Lower lobe of right lung (tissue), 2 donors: ENCODE measurements at places on chromosomes 3 and 15.
A peak's percentile ranks its signal among the peaks of the same experiment; 100 is the strongest.

DNA sequence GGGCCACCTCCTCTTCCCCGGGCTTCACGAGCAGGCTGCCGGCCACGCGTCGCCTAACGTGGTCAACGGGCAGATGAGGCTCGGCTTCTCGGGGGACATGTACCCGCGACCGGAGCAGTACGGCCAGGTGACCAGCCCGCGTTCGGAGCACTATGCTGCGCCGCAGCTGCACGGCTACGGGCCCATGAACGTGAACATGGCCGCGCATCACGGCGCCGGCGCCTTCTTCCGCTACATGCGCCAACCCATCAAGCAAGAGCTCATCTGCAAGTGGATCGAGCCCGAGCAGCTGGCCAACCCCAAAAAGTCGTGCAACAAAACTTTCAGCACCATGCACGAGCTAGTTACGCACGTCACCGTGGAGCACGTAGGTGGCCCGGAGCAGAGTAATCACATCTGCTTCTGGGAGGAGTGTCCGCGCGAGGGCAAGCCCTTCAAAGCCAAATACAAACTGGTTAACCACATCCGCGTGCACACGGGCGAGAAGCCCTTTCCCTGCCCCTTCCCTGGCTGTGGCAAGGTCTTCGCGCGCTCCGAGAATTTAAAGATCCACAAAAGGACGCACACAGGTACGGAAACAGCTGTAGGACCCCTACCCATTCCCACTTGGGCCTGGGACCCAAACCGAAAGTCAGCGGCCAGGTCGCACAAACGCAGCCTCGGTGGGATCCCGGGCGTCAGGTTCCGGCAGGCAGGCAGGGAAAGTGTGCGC is 1.5 kb downstream of the ZIC1 start:
- no peak for DNase-seq
- no peaks in the 10 kb centered on the region for H3K36me3 ChIP-seq
- H3K4me3 ChIP-seq = peak overlapping the region; percentile 39
- H3K4me1 ChIP-seq = peaks cover 33% of the 10 kb centered on the region

- H3K27me3 ChIP-seq = no peaks in the 10 kb centered on the region
- H3K27ac ChIP-seq = no peak overlapping the region
- no peak overlapping the region for H3K4me3 ChIP-seq
- H3K36me3 ChIP-seq = no peaks in the 10 kb centered on the region
These were observed 136.7 kb downstream of the SMAD6 start for GRCh38 chr15:66838671-66839239.

DNA sequence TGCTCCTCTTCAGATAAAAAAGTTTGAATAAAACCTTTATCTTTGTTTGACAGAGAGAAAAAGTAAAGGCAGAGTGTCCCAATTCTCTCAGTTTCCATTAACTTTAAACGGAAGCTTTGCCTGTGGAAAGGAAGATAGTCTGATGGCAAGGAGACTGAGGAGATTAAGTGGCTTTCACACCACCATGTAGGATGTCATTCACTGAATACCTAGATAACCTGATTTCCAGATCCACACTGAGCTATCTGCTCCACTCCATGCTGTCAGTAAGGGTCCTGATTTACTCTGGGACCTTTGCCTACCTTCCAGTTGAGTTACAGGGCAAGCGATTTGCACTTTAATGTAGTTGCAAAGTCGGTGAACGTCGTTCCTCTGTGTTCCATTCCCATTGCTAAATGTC is 233.4 kb upstream of the TBL1XR1 start:
- no peak for DNase-seq
- H3K27ac ChIP-seq = no peak overlapping the region
- H3K4me3 ChIP-seq = no peak overlapping the region
- H3K27me3 ChIP-seq = no peaks in the 10 kb centered on the region

DNA sequence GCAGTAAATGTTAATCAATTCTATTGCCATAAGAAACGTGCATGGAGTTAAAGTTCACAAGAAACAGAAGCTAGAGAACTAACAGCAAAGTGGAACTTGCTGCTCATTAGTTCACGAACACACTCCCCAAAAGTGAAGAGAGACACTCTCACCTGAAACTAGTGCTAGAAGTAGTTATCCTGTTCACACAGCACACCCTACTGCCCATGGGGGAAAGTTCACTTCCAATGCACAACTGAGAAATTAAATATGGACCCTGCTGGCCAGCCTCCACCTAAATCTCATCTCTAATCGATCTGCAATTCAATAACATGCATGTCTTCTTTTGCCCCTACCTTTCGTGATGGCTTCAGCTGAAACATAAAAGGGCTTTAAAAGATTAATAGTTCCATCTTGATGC is 39.4 kb upstream of the FRMD4B start:
- H3K4me1 ChIP-seq = peaks cover 21% of the 10 kb centered on the region
- DNase-seq = no peak
- H3K4me3 ChIP-seq = no peak overlapping the region

DNA sequence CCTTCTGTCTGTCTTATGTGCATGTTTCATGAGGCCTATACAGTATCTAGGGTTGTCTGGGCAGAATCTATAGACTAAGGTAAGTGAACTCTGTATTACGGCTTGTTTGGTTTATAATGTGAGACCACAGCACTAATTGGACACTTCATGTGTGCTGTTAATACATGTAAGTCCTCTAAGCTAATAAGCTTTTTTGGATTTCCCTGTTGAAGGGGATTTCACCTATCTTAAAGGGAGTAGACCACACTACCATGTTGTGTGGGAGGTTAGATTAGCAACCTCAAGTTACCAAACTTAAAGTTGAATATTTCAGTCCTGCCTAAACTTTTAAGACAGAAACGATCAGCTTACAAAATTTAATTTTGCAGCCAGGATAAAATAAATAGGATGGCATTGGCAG is 189.8 kb upstream of the GOLIM4 start:
- H3K4me1 ChIP-seq = no peaks in the 10 kb centered on the region
- no peak for DNase-seq
- H3K36me3 ChIP-seq = no peaks in the 10 kb centered on the region
- no peak overlapping the region for H3K4me3 ChIP-seq
- H3K27ac ChIP-seq = no peak overlapping the region

- H3K36me3 ChIP-seq = no peaks in the 10 kb centered on the region
- DNase-seq = no peak
- H3K27ac ChIP-seq = no peak overlapping the region
- peaks cover 12% of the 10 kb centered on the region for H3K4me1 ChIP-seq
- no peak overlapping the region for H3K4me3 ChIP-seq
- H3K27me3 ChIP-seq = no peaks in the 10 kb centered on the region
These were observed 22.6 kb upstream of the DUSP7 start for GRCh38 chr3:52078781-52079560.

DNA sequence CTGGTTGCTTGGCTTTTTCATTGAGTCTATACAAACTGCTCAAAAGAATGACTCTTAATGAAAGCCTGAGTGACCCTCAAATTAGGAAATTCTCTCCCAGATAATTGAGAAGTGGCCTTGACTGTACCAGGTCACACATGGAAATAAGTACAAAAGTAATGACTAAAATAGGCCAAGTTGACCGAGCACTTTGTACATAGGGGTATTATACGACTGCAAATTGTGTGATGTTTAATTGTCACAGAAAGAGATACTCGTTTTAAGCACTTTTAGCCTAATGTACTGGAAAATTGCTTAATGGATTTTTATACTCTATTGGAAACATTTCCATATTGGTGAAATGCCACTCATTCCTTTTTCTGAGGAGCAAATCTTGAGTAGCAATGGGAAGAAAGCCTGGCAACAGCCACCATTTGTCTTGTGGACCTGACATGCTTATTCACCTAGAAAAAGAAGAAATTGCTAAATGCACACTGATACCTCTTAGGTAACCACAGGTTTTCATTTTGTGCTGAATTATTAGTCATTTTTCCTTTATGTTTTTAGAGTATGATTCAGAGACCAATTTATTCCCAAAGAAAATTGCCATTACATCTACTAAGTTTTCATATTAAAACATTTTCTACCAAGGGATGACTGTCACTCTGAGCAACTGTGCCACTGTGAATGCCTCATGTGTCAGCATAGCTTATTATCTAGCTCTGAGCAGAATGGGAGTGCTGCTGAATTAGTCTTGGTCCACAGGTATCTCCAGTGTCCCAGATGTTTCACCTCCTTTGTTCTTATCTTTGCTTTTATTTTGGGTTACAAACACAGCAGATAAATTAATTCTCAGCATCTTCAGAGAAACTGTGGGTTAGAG is 8.9 kb upstream of the PXK start:
- H3K27ac ChIP-seq = no peak overlapping the region
- peaks cover 15% of the 10 kb centered on the region for H3K36me3 ChIP-seq
- no peaks in the 10 kb centered on the region for H3K27me3 ChIP-seq
- peaks cover 11% of the 10 kb centered on the region for H3K4me1 ChIP-seq
- H3K4me3 ChIP-seq = no peak overlapping the region

- H3K27me3 ChIP-seq = no peaks in the 10 kb centered on the region
- no peak for DNase-seq
- H3K4me3 ChIP-seq = no peak overlapping the region
- H3K4me1 ChIP-seq = no peaks in the 10 kb centered on the region
- H3K36me3 ChIP-seq = no peaks in the 10 kb centered on the region
These were observed 360.7 kb downstream of the NSUN3 start for GRCh38 chr3:94423578-94423977.
